ENCODE measurements at places on chromosomes 7 and 10. TPM values are rescaled to one million over a fixed set of nuclear protein-coding genes. Genes with fewer than 3 reads are reported as not detected.

Gene ABCA13
- total RNA-seq = 0.09 TPM

Gene HKDC1
- 24.5 TPM for total RNA-seq

Gene CCDC3
- total RNA-seq = 1.9 TPM

Gene CFAP46
- total RNA-seq = 1.0 TPM

Gene CTNNA3
- 0.20 TPM for total RNA-seq

DNA sequence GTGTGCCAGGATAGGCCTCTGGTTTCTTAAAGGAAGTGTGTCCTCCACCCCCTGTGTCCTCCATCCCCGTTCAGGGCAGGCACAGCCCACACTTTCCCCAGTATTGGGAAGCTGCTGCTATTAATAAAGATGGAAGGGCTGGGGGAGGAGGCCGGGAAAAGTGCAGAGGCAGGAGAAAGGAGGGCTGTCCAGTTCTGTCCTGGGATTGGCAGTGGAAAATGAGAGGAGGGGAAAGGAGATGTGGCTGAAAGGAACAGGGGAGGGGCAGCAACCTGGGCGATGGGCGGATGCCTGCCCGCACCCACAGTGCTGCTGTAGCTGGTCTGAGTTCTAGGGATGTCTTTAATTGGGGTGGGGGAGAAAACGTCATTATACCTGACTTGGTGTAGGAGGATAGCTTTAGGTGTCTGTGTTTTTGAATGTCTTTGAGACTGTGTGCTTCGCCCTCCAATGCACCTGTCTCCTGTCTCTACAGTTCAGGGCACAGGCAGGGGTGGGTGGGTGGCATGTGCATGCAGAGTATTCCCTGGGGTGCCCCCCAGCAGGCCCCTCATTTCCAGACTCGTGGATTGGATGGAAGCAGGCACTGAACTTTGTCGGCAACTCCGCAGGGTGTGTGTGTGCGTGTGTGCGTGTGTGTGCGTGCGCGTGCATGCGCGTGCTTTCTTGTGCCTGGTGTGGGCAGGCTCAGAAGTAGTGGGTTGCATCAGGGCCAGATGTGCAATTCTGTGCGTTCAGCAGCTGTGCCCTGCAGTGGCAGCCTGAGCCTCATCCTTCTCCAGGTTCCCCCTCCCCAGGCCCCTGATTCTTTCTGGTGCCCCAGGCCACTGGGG, 2.5 kb downstream of the TRIM8 start:
- no peak for DNase-seq

DNA sequence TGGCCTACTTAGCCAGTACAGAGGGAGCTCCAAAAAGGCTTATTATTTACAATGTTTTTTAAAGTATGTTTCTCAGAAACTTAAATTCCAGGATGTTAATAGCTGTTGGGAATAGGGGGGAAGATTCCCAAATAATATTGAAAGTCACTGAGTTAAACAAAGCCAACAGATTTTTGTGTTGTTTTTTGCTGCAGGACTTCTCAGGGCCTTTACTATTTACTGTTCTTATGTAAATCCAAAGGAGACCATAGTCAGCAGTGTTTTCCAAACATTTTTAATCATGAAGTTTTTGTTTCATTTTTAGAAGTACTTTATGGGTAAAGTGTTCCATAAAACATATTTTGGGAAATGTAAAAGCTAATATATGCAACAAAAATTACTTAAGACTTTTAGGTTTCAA, 100.4 kb upstream of the GSDME start:
- DNase-seq = no peak

DNA sequence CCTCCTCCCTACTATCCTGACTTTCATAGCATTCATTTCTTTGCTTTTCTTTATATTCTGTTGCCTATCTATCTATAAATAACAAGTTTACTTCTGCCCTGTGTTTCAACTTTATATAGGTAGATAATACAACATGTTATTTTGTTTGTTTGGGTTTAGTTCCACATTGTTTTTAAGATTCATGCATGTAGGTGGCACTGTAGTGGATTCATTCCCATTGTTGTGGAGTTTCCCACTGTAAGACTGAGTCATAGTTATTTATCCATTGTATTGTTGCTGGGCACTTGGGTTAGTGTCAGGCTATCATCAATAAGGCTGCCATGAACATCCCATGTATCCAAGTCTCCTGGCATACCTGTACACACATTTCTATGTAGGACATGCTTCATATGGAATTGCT, 127.7 kb downstream of the ARHGAP22 start:
- DNase-seq = no peak

GRCh38 chr10:22427101-22427500, 81.8 kb downstream of the SPAG6 start:
- DNase-seq = no peak

DNA sequence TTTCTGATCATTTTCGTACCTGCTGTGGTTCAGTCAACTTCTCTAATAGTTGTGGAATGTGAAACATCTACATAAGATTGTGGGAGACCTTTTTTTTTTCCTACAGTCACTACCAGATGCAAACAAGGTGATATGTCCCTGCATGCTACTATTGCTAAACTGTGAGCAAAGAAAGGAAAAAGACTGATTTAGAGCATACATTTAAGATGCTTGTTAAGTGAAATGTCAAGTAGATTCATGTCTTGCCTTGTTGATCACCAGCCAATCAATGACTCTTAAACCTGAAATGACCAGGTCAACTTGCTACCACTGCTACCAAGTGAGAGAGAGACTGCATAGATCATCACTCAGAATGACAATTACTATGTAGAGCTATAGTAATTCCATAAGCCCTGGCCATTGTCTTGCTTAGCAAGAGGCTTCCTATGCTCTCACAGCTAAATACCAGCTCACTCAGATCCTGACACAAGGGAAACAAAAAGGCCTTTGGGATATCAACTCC, 84.3 kb upstream of the SKAP2 start:
- DNase-seq = no peak

GRCh38 chr10:117399341-117400196, 24.3 kb upstream of the PDZD8 start:
- DNase-seq = no peak

DNA sequence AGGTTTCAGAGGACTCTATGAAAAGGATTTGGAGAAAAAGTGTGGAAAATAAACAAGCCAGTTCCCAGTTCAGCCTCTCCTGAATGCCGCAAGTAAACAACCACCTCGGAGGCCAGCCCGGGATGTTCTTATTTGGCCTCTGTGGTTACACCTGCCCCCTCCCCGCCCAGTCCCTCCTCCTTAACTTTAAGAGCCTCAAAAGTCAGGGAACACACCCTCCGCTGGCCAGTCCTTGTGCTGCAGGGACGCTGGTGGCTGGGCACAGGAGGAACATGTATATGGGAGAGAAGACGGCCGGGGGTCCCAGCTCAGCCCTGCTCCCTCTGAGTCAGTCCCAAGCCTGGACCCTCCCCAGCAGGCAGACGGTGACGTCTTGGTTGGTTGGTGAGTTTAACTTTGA, 6.1 kb downstream of the CHST3 start:
- peak; percentile 72 for DNase-seq

DNA sequence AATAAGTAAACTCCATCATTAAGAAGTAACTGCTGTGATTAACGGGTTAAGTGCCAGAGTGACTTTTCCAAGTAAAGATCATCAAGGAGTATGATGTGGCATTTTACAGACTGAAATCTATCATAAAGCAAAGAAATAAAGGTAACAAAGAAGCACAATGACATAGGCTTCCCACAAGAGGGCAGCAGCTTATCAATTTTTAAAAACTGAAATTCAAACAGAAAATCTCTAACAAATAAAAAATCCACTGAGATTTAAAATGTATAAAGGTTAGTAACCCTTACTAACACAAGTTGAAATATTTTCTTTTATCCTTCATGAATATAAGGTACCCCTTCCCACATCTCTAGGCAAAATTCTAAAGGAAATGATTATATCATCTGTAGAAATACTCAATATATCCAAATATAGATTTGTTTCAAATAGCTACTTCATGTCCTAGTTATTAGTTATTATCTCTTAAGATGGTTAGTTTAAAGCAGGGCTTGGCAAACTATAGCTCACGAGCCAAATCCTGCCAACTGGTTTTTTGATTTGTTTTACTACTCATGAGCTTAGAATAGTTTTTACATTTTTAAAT, 29.2 kb downstream of the FAM3C start:
- peak; percentile 28 for DNase-seq

GRCh38 chr10:71838264-71839211, 12.5 kb downstream of the PSAP start:
- DNase-seq = no peak

All from Caco-2 (cell line).